ENCODE measurements at places on chromosomes 7 and 10.
A peak's percentile ranks its signal among the peaks of the same experiment; 100 is the strongest.

GRCh38 chr7:124246262-124246863, 213.5 kb upstream of the TMEM229A start:
- DNase-seq, result no peak

- peak; percentile 81 for DNase-seq
Observed at GRCh38 chr7:26199301-26200037, 1.1 kb downstream of the HNRNPA2B1 start.

DNA sequence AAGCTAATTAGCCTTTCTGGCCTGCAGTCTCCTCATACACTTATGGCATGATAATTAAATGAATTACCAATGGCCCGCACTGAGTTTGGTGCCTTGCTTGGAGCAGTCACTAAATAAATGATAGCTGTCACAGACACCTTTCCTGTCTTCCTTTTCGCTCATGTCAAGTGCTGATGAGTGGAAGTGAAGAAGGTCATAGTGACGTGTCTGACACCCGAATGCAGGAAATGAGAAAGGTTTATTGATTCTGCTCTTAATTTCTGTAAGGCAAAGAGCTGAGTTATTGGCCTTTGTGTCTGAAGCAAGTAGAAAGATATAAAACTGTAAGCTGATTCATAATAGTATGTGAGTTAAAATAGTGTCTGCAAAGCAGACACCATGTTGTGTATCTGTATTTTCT, 13.2 kb upstream of the ESYT2 start:
- no peak for DNase-seq

DNA sequence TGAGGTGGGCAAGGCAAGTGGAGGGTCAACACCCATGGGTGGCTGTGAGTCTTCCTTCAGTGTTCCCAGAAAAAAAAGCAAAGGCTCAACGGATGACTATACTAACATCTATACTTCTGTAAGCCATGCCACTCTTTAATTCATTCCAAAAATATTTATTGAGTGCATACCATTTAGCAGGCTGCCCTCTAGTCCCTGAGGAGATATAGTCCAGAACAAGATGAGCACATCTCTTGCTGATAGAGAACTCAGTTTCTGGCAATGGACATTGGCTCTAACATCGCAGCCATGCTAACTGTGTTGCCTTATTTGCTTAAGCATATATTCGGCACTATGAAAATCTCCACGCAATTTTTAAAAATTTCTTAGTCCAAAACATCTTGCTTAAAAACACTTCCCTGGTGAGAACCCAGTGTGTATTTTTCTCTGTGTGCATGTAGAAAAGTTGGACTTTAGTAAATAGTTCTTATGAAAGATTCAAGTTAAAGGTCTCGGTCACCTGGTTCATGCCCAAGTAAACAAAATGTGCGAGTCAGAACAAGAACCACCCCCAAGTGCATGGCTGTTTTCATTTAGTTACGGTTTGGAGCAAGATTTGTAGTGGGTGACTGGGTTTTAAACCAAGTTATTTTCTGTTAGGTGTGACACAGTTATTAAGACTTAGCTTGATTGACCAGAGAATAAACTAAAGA, 69.8 kb downstream of the MET start:
- DNase-seq, result no peak

GRCh38 chr7:123682690-123683089, 27.0 kb downstream of the LMOD2 start:
- peak; percentile 69 for DNase-seq

DNA sequence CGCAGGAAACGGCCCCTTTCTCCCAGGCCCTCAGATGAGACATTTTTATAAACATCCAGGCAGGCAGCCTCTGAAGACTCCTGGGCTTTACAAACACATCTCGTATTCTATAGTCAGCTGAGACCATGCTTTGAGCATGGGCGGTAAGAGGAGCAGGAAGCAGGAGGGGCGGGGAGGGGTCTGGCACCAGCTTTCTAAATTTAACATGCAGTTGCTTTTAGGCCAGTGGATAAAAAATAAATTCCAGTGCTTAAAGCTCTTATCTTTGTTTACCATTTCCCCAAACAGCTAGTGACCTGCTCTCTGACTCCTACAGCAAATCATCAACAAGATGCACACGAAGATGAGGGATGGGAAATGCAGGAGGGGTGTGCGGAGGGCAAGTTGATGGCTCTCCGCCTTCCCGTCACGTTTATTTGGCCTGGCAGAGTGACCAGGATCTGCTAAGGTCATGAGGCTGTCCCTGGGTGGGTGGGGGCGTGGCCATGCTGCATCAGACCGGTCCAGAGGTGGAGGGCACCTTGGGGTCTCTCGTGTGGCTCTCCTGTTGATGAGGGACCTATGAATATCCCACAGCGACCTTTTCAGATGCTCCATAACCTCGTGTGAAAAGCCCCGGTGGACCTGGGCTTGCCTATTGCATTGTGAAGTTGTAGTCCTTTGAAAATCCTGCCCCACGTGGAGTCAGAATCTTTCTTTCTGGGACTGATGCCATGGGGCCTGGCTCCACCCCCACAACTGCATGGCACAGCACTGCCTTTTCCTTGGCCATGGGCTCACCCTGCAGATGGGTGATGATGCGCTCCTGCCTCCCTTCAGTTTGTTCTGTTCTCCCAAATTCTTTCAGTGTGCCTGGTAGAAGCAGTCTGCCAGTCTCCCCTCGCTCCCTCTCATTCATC, 67.5 kb downstream of the PARP12 start:
- no peak for DNase-seq

GRCh38 chr10:115052226-115052625, 40.9 kb upstream of the ATRNL1 start:
- DNase-seq, result no peak

- no peak for DNase-seq
Observed at GRCh38 chr7:126040114-126041045, 1110.8 kb upstream of the POT1 start.

- DNase-seq, result no peak
Observed at GRCh38 chr7:53744403-53744760, 708.9 kb downstream of the POM121L12 start.

DNA sequence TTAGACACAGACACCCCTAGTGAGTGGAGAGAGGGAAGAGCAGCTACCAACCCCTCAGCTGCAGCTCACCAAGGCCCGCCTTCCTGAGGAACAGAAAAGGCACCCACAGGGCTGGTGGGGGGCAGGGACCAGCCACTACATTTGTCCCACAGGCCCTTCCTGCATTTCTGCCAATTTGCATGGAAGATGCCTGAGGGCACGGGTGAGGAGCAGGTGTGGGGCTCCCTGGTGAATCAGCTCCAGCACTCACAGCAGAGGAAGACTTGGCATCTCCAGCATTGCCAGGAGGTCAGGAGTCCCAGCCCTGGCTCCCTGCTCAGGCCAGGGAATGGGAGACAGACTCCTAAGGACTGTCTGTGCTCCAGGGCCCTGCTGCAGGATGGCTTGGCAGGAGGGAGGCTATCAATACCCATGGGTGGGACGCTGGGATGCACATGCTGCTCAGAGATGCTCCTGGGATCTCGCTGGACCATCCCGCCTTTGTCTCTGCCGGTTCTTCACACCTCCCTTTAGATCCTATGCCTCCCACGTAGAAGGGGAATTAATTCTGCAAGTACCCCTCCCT, 109.7 kb downstream of the SLIT1 start:
- DNase-seq, result no peak

DNA sequence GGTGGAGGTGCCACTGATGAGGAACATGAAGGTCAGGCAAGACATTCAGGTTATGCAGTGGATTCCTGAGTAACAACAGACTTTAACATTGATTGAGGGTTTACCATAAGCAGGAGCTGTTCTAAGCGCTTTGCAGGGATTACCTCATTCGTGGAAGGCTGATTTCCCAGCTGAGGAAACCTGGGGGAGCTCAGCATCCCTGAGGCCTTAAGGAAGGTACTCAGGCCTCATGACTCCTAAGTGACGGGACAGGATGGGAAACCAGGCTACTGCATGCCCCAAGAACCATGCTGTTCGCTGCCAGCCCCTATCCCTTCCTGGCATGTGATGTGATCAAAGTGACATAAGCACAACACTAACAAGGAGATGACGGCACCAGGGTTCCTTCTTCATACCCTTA, 143.6 kb upstream of the NFE2L3 start:
- no peak for DNase-seq

DNA sequence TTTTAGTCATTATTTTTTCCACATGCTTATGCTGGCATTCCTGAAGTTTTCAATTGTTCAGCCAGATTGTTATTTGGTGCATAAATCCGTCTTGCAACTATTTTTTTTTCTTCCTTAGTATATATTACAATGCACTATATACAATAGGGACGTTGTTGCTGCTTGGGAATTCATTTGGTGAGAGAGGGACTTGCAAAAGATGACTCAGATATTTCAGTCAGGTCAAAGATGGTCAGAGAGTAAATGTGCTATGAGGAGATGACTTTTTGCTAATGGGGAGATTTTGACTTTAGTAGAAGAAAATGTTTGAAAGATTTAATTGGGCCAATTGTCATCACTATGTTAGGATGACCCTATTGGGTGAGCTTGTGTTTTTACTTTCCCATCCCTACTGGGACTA, 348.4 kb upstream of the MTPN start:
- DNase-seq, result no peak

- DNase-seq, result no peak
Observed at GRCh38 chr7:12620371-12620770, 49.9 kb downstream of the SCIN start.

DNA sequence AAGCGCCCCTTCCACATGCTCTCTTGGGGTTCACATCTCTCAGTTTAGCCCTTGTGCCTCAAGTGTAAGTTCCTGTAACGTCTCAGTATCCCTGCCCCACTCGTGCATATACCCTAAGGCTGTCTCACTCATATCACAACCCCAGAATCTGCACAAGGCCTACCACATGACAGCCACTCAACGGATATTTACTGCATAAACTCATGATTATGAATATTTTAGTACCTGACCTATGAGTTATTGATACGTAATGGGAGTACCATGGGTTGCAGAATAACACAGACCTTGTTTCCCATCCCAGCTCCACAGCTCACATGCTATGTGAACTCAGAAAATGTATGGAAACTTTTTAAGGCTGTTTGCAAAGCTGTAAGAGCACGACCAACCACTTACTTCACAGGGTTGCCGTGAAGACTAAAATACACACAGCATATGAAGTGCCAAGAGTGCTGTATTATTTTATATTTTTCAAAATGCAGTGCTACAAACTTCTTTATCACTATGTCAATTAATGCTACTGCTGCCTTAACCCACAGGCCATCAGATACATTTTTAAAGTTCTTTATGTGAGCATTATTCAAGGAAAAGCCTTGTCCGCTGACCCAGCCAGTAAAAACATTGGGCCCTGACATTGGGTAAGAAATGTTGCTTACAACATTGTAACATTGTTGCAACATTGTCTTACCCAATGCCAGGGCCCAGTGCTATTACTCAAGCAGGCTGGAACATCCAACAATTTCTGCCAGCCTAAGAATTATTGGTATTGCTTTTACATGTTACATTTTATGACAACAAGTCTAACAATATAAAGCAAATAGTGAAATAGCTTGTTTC, 97.2 kb downstream of the JAZF1 start:
- no peak for DNase-seq

GRCh38 chr7:2274666-2275065, 32.6 kb downstream of the NUDT1 start:
- no peak for DNase-seq

DNA sequence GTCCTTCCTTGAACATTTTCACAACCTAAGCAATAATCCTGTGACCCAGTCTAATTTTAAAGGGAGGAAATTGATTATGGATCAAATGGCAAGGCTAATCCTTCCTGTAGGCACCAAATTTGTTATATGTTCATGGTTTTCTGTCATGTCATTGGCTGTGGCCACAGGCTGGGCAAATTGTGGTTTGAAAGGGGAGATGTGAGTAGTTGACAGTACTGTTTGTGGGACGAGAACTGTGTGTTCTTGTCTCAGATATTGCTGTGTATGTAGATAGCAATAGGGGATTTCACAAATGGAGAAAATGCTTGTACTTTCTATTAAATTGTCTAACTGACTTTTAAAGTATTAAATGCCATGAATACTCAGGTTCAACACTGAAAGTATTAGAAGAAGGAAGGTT, 8.1 kb upstream of the PRKG1 start:
- no peak for DNase-seq

- no peak for DNase-seq
Observed at GRCh38 chr10:3635211-3635671, 149.8 kb downstream of the KLF6 start.

- no peak for DNase-seq
Observed at GRCh38 chr10:85611093-85611740, 755.4 kb downstream of the GRID1 start.

- no peak for DNase-seq
Observed at GRCh38 chr10:86536294-86536861, 14.8 kb upstream of the WAPL start.

All from hematopoietic multipotent progenitor cell treated with erythropoietin and hydrocortisone succinate and interleukin-3 and kit ligand, for 17 days (in vitro differentiated cells).